Fibroblast of lung (primary cell): ENCODE measurements at places on chromosomes 11 and 22. TPM values are rescaled to one million over a fixed set of nuclear protein-coding genes. Genes with fewer than 3 reads are reported as not detected.

GRCh38 chr11:3148255-3148989 is 16.7 kb downstream of the OSBPL5 start:
- no peak for DNase-seq
- no peaks in the 10 kb centered on the region for H3K27me3 ChIP-seq
- peaks cover 23% of the 10 kb centered on the region for H3K4me1 ChIP-seq

DNA sequence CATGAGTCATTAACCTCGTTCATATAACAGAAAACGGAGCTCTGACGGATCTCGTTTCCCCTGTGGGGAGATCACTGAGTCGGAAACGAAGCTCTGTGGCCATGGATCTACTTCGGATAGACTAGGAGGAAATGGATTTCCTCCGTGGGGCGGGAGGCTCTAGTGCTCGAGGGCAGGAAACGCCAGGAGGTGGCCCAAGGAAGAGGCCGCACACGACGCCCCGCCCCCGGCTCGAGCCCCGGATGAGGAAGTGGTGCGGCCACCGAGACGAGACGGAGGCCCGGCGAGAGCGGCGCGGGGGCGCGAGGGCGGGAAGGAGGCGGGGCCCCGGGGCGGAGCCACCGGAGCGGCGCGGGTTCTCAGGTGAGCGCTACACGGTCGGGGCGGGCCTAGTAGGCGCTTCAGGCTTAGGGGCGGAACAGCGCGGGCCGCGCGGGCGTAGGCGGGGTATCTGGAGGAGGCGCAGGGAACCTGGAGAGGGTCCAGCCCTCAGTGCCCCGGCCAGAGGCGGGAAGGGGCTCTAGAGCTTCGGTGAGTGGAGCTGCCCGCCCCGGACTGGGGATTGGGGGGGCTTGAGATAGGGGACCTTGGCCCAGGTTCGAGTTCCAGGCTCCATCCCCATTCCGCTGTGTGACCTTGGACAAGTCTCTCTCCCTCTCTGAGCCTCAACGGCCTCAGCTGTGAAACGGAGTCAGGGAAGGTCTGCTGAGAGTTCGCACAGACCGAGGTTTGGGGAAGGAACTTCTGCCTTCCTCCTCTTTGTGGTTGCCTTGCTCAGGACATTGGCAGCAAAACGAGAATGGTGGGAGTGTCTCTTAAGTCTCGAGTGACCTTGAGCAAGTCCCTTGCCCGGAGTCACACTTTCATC is at the start of gene DEPDC5:
Gene DEPDC5, plus strand, starts transcription at position 386 of the 868 bp plus-strand sequence. CDS start 903 bp downstream, outside the sequence.
- peak; percentile 91 for DNase-seq
- H3K36me3 ChIP-seq, result no peaks in the 10 kb centered on the region
- peak within 1 kb of the TSS; percentile 81 for H3K4me3 ChIP-seq

DNA sequence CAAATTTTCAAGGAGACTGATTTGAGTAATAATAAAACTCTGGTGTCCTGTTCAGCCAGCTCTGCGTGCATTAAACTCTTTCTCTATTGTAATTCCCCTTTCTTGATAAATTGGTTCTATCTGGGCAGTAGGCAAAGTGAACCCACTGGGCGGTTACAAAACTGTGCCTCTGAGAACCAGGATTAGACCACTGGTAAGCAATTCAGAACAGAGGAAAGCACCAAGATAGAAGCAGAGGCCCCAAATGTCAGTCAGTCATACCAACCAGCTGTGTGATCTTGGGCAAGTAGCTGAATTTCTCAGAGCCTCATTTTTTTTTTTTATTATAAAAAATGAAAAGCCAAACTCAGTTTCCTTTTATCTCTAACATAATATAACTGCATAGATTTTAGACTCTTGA is 54.9 kb downstream of the TRIM44 start:
- H3K27me3 ChIP-seq, result no peaks in the 10 kb centered on the region
- H3K4me1 ChIP-seq, result no peaks in the 10 kb centered on the region
- no peak for DNase-seq
- H3K36me3 ChIP-seq, result no peaks in the 10 kb centered on the region
- no peak overlapping the region for H3K27ac ChIP-seq

Gene SCGB1D2
- total RNA-seq, result not detected in 2 replicates

DNA sequence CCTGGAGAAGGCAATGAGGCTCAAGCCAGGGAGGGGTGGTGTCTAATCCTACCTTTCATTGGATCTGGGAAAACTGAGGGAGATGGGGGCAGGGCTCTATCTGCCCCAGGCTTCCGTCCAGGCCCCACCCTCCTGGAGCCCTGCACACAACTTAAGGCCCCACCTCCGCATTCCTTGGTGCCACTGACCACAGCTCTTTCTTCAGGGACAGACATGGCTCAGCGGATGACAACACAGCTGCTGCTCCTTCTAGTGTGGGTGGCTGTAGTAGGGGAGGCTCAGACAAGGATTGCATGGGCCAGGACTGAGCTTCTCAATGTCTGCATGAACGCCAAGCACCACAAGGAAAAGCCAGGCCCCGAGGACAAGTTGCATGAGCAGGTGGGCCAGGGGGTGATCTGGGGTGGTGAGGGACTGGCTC is at the start of gene FOLR1:
Gene FOLR1, plus strand, starts transcription at position 180 of the 421 bp plus-strand sequence. Its CDS starts 34 bp downstream, at position 214.
- H3K27ac ChIP-seq, result no peak within 1 kb of the TSS
- no peaks in the 10 kb centered on the region for H3K36me3 ChIP-seq
- H3K27me3 ChIP-seq, result no peaks in the 10 kb centered on the region
- no peaks in the 10 kb centered on the region for H3K4me1 ChIP-seq
- no peak within 1 kb of the TSS for H3K4me3 ChIP-seq

Gene POU2AF3
- total RNA-seq, result 0.17 and 0.26 TPM in 2 replicates

GRCh38 chr22:39364714-39365491 is 15.1 kb downstream of the SYNGR1 start:
- no peaks in the 10 kb centered on the region for H3K27me3 ChIP-seq
- no peak overlapping the region for H3K27ac ChIP-seq
- no peaks in the 10 kb centered on the region for H3K36me3 ChIP-seq
- no peak overlapping the region for H3K4me3 ChIP-seq
- no peaks in the 10 kb centered on the region for H3K4me1 ChIP-seq

Gene TMEM9B
- 36.2 and 51.0 TPM in 2 replicates for total RNA-seq

Gene OR6A2
- under 0.01 and 0.17 TPM in 2 replicates for total RNA-seq

Gene TANGO2
- total RNA-seq, result 33.4 and 52.8 TPM in 2 replicates

Gene LARGE2
- not detected in 2 replicates for total RNA-seq

DNA sequence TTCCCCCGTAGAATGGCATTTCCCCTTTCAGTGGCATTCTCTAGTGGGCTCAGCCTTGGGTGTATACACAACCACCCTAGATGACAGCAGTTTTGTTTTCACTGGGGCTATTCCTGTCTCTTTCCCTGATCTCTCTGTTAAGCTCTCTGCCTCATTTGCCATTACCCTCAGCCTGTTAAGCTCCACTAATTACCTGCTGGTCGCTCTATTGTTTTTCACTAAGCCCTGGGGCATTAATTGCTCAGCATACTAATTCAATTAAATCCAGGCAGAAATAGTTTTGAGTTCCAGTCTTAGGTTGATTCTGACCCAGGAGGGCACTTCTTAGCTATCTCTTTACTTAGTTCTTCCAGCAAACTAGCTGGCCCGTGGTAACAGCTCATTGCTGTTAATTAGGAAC is 80.0 kb downstream of the BRD1 start:
- H3K4me3 ChIP-seq, result no peak overlapping the region
- no peaks in the 10 kb centered on the region for H3K36me3 ChIP-seq
- H3K27ac ChIP-seq, result no peak overlapping the region
- no peaks in the 10 kb centered on the region for H3K27me3 ChIP-seq
- DNase-seq, result no peak

GRCh38 chr11:27471589-27472397 is 797 bp downstream of the LGR4 start:
- H3K36me3 ChIP-seq, result no peaks in the 10 kb centered on the region
- H3K27me3 ChIP-seq, result no peaks in the 10 kb centered on the region
- no peak overlapping the region for H3K27ac ChIP-seq
- DNase-seq, result no peak

DNA sequence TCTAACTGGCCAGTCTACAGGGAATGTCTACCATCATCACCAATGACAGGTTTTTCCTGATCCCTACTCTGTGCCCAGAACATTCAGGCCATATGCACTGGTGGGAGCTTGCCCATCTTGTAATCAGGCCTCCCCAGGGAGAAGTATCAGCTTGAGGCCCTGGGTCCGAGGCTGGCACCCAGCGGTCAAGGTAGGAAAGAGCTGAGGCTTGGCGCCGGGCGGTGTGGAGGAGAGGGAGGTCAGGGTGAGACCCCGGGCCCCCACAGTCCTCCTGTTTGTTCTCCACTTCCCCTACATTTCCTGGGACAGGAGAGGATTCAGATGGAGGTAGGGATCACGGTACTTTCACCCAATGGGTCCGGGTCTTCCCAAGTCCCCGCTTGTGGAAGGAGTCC is 15.5 kb downstream of the TSKU start:
- H3K27ac ChIP-seq, result no peak overlapping the region
- no peaks in the 10 kb centered on the region for H3K27me3 ChIP-seq
- no peak overlapping the region for H3K4me3 ChIP-seq
- no peak for DNase-seq
- no peaks in the 10 kb centered on the region for H3K36me3 ChIP-seq
- H3K4me1 ChIP-seq, result peaks cover 8% of the 10 kb centered on the region

GRCh38 chr22:50307890-50308596 is 597 bp upstream of the PLXNB2 start:
- peaks cover 35% of the 10 kb centered on the region for H3K4me1 ChIP-seq
- H3K27ac ChIP-seq, result no peak overlapping the region
- H3K27me3 ChIP-seq, result no peaks in the 10 kb centered on the region
- H3K4me3 ChIP-seq, result no peak overlapping the region
- no peak for DNase-seq

DNA sequence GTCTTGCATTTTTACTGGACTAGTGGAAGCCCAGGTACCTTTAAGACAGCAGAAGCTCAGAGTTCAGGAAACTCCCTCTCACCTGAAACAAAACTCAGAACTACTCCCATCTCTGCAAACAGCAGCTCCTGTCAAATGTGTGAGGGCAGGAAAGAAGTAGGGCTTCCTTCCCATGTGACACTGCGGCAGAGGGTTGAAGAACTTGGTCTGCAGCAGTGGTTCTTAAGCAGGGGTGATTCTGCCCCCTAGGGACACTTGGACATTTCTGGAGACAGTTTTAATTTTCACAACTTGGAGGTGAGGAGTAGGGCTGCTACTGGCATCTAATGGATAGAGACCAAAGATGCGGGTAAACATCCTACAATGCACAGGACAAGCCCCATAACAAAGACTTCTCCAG is 63.4 kb downstream of the RCN1 start:
- peaks cover 8% of the 10 kb centered on the region for H3K27me3 ChIP-seq
- no peaks in the 10 kb centered on the region for H3K4me1 ChIP-seq
- H3K27ac ChIP-seq, result no peak overlapping the region
- no peaks in the 10 kb centered on the region for H3K36me3 ChIP-seq
- no peak overlapping the region for H3K4me3 ChIP-seq

Gene MUC2
- not detected in 2 replicates for total RNA-seq

Gene PDGFB
- under 0.01 TPM in 1 of 2 replicates, not detected in the other for total RNA-seq

GRCh38 chr11:131544591-131544990 is 174.2 kb downstream of the NTM start:
- no peak overlapping the region for H3K4me3 ChIP-seq
- no peak overlapping the region for H3K27ac ChIP-seq
- H3K4me1 ChIP-seq, result no peaks in the 10 kb centered on the region
- H3K36me3 ChIP-seq, result no peaks in the 10 kb centered on the region
- no peak for DNase-seq
- H3K27me3 ChIP-seq, result peaks cover 2% of the 10 kb centered on the region

DNA sequence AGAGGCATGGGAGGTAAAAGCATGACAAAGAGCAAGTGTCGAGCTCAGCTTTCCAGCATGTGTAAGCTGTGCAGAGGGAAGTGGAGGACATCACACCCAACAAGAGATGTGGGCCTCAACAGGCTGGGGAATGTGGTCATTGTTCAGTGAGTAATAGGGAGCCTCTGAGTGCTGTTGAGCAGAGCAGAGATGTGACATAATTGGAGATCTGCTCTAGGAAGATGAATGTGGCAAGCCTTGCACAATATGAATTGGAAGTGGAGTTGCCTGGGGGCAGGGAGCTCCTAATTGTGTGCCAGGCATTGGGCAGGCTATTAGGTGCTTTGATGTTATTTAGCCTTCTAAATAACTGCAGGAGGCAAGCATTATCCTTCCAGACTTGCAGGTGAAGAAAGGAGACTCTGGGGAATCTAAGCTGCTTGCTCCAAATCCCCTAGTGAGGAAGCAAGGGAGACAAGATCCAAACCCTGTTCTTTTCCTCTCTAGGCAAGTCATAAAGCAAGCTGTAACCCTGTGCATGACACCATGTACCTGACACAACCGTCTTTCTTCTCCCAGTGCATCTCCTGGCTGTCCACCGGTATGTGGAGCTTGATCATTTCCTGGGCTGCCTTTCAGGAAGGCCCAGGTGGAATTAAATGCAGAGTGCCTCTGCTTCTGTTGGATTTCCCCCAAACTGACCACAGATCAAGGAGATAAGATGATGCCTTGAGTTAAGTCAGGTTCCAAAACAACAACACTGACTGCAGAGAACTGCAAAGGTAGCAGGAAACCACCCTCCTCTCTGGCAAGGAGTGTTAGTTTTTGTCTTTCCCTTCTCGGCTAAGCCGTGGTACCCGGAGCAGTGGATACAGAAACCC is 221.4 kb downstream of the TENM4 start:
- no peak overlapping the region for H3K27ac ChIP-seq
- no peak for DNase-seq
- H3K4me3 ChIP-seq, result no peak overlapping the region

GRCh38 chr11:16081382-16082094 is 274.8 kb downstream of the SOX6 start:
- no peaks in the 10 kb centered on the region for H3K27me3 ChIP-seq
- no peak overlapping the region for H3K27ac ChIP-seq
- H3K4me3 ChIP-seq, result no peak overlapping the region
- no peaks in the 10 kb centered on the region for H3K4me1 ChIP-seq
- DNase-seq, result no peak

- peak; percentile 99 for DNase-seq
- no peak overlapping the region for H3K4me3 ChIP-seq
- no peaks in the 10 kb centered on the region for H3K36me3 ChIP-seq
Measured at GRCh38 chr11:122344215-122344614, 228.2 kb upstream of the BLID start.

- no peaks in the 10 kb centered on the region for H3K36me3 ChIP-seq
- H3K4me3 ChIP-seq, result no peak overlapping the region
- H3K4me1 ChIP-seq, result no peaks in the 10 kb centered on the region
- no peak overlapping the region for H3K27ac ChIP-seq
- DNase-seq, result peak; percentile 35
Measured at GRCh38 chr22:27391092-27391770, 410.3 kb downstream of the MN1 start.

DNA sequence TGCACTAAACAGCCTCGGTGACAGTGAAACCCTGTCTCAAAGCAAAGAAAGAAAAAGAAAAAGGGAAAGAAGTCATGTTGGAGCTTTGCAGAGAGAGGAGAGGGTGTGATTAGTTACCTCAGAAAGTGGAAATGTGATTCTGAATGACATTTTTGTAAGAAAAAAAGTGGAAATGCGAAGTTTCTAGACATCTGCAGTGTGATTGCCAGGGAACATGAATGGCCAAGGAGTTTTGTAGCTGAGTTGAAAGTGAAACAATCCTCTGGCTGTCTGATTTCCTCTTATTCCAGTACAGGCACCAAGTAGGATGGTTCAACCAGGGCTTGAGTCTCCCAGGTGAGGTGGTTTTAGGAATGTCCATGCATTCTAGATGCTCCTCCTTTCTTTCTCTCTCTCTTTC is 17.8 kb upstream of the SYVN1 start:
- H3K4me1 ChIP-seq, result peaks cover 2% of the 10 kb centered on the region
- H3K36me3 ChIP-seq, result no peaks in the 10 kb centered on the region
- H3K4me3 ChIP-seq, result no peak overlapping the region
- no peaks in the 10 kb centered on the region for H3K27me3 ChIP-seq
- H3K27ac ChIP-seq, result no peak overlapping the region

Gene NOX4
- 0.50 and 0.51 TPM in 2 replicates for total RNA-seq
